ENCODE measurements at places on chromosomes 12 and 14.

DNA sequence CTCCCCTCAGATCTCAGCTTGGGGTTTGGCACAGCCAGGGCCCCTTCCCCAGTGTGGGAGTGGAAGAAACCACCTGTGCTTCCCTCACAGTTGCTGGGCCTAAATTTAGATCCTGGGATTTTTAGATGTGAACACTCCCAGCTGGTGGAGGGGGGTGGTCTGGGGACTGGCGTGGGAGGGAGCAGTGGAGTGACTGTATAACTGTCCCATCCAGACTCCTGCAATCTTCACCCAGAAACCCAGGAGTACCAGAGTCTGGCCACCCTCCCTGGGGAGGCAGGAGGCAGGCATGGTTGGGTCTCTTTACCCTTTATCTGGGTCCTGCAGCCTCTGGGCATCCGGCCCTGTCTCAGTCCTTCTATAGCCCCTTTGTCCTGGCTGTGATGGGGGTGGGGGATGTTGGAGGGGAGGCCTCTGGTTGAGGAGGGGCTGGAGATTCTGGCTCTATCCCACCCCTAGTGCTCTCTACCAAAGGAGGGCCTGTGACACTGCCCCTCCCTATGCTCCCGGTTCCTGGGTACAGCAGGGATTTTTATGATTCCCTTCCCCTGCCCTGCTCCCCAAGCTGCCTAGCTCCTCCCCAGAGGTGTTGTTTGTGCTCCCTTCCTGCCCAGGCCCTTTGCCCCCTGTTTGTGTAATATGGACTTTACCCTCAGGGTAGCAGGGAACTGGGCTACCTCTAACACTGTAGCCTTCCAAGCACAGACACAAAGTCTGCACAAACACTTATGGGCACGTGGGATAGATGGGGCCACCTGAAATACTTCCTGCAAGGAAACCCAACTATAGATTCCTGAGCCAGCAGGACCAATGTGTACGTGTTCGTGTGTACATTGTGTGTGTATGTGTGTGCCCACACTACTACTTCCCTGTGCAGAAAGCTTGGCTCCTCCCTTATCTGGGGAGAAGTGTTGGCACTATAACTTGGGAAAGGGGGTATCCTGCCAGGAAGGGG, 1.7 kb downstream of the ERBB3 start:
- DNase-seq: peak; percentile 78

- DNase-seq: no peak
These were observed 336.1 kb downstream of the MED13L start for GRCh38 chr12:115941362-115941761.

DNA sequence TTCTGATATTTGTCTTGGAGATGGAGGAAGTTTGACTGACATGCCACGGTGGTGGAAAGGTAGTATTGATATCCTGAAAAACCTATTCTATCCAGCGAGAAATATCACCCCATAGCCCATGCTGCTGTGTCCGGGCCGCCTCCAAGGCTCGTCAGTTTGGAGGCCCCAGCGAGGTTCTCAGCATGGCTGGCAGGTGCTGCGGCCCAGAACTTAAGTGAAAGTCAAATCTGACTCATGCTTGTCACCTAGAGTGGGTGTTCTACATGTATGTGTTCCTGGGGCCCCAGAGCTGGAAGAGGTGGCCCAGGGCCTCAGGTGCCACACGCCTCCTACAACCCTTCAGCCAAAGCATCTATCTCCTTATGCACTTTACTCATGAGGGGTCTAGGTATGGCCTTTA, 92.9 kb downstream of the GCH1 start:
- no peak for DNase-seq

- DNase-seq: no peak
These were observed 78.9 kb downstream of the EMP1 start for GRCh38 chr12:13275241-13276085.

DNA sequence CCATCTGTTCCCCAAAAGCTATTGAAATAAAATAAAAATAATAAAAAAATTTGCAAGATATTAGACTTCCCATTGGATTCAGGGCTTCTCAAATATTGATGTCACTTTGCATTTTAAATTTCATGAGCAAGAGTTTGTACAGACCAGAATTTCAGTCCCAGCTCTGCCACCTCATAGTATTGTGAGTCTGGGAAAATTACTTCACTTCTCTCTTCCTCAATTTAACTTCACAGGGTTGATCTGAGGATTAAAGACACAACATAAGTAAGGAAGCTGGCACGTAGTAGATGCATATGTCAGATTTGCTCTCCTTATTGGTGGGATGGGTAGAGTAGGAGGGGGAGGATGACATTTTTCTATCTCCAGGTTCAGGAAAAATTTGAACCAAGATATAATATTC, 32.8 kb downstream of the COX8C start:
- no peak for DNase-seq

DNA sequence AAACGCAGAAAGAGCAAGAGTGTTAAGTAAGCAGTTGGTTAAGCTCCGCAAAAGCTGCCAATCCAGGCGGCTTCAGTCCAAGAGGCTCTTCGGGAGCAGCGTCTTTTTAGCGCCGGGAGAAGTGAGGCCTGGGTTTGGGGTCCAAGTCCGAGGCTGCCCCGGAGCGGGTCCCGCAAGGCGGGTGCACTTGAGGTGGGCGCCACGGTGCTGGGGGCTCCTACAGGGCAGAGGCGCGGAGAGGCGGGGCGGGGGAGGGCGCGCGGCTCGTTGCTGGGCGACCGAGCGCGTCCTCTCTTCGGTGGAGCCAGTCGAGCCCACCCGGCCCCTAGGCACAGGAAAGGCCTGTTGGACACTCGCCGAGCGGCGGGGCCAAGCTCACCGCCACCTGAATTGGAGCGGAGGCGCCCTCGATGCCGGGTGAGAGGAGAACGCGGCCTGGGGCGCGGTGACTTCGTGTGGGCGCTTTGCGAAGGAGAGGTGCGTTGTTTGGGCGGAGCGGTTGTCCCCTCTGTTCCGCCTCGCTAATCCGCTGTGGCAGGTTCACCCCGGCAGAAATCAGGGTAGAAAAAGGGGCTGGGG, 15.6 kb downstream of the TTC6 start:
- DNase-seq: no peak

Measured in LoVo (cell line).